Stimulated activated CD4-positive, alpha-beta T cell treated with anti-CD3 and anti-CD28 coated beads, TNF-alpha, amount 100 ng/mL, for 1 hour (primary cell): ENCODE measurements at places on chromosomes 2 and 18.

DNA sequence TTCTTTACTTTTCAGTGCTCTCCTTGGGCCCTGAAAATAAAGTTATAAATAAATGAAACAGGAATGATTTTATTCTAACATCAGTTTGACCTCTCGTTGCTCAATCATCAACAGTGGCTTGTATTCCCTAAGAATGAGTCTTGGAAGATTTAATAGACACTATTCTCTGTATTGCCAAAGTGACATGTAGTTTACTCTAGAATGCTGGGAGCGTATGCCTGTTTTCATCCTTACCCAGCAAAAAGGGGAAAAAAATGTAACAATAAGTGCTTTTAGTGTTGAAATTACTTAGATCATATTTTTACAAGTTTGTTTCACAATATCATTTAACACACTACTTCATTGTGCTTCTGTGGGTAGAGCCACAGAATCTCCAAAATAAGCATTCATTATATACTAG is 240.6 kb upstream of the CWC22 start:
- DNase-seq = no peak

GRCh38 chr2:41736105-41736567 is 311.7 kb upstream of the PKDCC start:
- DNase-seq = no peak

GRCh38 chr2:121140734-121141133 is 144.3 kb downstream of the TFCP2L1 start:
- no peak for DNase-seq

- no peak for DNase-seq
Observed at GRCh38 chr2:163607630-163608029, 128.2 kb downstream of the FIGN start.
